ENCODE measurements at places on chromosomes 2 and 18.
A peak's percentile ranks its signal among the peaks of the same experiment; 100 is the strongest.

DNA sequence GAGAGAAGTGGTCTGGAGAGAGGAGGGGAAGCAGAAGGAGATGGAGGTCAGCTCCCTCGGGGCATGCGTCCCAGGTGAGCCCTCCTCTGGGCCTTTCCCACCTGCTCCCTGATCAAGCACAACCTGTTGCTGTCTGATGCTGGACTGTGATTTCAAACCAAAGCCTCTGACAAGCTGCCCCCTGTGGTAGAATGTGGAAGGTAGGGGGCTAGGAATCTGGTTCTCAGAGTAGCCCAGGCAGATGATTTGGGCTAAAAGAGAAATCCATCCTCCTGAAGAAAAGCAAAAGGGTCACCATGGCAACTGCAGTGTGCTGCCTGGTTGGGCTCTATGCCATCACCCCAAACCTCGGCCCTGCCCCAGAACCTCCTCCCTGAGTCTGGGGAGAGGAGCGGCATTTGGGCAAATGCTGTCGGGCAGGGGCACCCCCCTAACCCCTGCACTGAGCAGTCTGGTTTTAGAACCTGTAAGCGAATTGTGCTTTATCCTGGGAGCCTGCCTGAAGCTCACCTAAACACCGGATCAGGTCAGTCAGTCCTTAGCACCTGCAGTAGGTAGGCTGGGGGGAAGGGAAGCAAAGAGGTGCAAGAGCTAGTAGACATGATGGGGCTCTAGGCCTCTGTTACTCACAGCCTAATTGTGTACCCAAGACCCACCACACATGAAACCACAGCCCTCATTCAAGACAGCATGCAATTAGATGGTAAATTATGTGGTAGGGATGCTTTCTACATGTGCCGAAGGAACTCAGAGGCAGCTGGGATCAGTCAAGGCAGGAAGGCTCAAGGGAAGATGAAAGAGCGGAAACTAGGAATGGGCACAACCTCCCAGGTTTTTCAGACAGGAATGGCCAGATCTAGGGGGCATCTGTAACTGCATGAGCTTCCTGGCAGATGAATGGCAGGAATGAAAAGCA is 83.5 kb downstream of the DNMT3A start:
- no peak for DNase-seq

DNA sequence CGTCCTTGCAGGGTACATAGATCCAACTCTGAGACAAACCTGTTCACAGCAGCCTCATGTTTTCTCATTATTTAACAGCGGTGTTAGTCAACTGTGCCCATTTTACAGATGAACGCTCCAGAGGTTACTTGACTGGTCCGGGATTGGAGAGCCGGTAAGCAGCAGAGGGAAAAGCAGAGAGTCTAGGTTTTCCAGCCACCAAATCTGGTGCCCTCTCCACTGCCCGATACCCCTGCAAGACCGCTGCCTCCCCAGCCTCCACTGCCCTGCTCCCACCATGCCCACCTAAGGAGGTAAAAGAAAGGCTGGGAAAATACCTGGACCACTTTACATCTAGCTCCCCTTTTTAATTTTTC is 51.5 kb downstream of the EIPR1 start:
- DNase-seq = no peak

GRCh38 chr2:30448866-30449265 is 1.8 kb downstream of the LCLAT1 start:
- no peak for DNase-seq

DNA sequence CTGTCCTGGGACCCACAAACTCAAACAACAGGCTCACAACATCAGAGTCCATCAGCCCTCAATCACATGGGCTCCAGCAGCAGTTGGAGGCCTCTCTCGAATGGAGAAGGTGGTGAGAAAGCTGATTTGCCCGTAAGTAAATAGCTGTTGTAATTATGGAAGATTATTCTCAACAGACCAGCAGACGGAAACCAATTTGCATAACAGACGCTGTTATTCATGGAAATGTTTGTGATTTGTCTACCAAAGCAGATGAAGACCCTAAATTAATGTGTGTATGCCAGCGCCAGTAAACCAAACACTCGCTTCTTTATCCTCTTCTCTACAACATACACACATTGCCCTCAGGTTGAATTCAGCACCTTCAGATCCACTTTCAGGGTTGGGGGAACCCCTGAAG is 23.4 kb upstream of the GALNT14 start:
- peak; percentile 11 for DNase-seq

DNA sequence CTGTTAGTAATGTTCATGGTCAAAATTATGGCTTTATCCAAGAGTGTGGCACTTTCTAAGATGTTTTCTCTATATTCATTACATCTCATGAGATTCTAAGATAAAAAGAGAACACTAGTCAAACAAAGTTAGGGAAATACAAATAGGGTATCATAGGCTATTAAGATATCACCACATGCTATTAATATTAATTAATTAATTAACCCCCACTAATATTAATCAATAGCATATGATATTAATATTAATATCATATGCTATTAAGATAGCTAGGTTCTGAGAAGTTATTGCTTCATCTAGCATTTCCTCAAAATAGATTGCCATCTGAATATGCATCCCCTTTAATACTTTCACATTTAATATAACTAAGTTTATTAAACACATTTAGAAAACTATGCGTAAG is 22.1 kb downstream of the DSG3 start:
- DNase-seq = no peak

GRCh38 chr2:122163617-122164016 is 408.2 kb downstream of the TSN start:
- no peak for DNase-seq

DNA sequence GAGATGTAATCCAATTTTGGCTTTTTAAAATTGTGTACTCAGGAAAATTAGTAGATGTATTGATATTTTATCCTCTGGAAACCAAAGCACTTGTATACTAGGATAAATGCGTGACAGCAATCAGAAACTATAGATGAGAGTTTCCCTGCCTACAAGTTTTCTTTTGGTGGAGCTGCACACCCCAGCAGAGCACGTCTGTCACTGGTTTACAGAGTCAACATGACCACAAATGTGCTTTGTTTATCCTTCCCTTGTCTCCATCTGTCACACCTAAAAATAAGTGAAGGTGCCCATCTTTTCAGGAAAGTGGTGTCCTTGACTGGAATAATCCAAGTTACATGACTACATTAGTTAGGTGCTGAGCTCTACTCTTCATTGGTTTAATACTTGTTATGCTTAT is 210.4 kb upstream of the DSEL start:
- no peak for DNase-seq

- no peak for DNase-seq
Observed at GRCh38 chr18:35519148-35519899, 21.6 kb upstream of the INO80C start.

GRCh38 chr18:36326771-36327170 is 29.3 kb downstream of the FHOD3 start:
- no peak for DNase-seq

GRCh38 chr2:138874251-138874650 is 94.1 kb upstream of the NXPH2 start:
- no peak for DNase-seq

DNA sequence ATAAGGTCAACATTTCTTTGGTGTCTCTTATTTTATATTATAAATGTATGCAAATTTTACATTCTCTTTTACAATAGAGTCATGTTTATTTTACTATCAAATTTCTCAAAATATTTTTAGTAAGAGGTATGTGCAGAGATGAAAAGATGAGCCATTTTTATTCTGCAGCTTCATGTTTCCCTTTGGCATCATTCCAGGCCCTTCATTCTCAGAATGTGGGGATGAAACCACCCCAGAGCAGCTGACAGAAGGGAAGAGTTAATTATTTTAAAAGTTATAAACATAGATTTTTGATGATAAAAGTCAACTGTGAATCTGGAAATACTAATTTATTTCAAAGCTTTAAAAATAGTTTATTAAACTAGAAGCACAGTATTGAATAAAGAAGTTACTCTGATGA is 12.8 kb upstream of the FSHR start:
- no peak for DNase-seq

DNA sequence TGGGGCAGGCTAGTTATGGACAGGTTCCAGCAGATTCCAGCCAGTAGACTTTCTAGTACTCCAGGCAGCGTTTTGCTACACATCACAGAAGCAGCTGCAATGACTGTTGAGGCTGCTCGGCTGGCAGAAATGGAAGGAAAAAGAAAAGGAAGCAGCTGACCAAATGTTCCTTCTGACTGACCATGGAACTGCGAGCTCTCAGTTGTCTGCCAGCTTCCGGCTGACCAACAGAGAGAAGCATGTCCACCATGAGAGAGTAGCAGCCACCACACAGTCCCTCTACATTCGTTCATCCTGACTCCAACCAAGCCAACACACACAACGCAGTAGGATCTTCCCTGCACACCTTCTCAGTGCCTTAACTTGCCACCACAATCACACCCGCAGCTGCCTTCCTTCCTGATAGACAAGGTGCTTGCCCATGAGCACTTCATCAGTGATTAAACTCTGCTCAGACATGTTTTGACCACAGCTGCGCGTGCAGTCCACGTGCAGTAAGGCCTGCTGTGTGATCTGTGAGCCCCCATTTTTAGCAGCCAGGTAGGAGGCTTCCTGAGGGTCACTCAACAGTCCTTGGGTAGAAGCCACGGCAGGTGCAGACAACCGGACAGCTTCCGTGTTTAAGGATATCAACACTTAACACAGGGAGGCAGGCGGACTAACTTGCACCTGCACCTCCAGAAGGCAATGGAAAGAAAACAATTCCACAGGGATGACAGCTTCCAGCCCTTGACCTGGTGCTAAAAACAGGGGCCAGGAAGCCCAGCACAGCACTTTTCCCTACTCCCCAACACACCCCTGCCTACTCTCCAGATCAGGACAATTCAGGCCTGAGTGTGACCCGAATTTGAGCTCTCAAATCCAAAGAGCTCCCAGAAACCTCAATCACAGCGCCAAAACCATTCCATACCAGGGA is 996 bp downstream of the TGFBRAP1 start:
- DNase-seq = peak; percentile 69

GRCh38 chr18:66761166-66761565 is 157.3 kb upstream of the CDH19 start:
- DNase-seq = no peak

DNA sequence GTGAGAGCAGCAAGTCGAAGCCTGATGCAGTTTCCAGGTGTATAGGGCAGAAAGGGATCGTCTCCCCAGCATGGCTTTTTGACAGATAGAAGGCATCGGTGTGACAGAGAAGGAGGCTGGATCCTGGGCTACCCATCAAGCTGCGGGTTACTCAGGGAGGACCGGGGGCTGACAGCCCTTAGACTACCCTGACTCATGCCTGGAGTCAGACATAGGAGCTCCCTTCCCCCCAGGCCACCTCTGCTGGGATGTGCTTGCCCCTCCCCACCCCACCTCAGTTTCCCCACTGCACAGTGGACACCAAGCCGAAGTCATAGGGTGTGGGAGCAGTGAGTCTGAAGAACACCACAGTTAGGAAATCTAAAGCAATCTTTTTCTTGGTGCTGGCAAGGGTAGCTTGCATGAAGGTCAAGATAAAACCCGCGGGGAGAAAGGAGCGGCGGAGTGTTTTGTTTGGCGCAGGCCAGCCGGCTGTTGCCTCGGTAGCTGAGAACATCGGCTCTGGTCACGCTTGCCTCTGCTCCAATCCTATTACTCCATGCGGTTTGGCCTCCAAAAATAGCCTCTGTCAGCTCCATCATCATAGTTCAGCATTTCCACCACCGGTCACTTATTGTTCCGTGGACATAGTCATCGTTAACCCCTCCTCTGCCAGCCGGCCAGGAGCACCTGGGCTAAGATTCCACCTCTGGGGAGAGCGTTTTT is 169.2 kb upstream of the GLI2 start:
- DNase-seq = no peak

DNA sequence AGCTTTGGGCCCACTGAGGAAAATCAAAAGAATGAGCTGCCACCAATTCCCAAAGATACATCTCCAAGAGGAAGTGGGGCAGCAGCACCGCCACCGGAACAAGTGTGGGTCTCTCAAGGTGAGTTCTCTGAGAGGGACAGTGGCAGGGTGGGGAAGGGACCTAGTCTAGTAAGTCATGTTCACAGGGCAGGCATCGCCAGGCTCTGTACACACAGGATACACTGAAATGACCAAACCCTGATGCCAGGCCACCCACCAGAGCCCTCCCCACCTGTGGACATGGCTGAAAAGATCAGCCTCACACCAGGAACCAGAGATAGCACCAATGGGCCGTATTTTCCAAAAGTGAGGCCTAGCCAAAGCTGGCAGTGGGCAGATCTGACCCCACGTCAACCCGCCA is 108.2 kb upstream of the SMAD2 start:
- no peak for DNase-seq

GRCh38 chr18:73752965-73753364 is 394.7 kb downstream of the FBXO15 start:
- DNase-seq = no peak
